Suprapubic skin (tissue), 4 donors: ENCODE measurements at places on chromosomes 4 and X. TPM values are rescaled to one million over a fixed set of nuclear protein-coding genes. Genes with fewer than 3 reads are reported as not detected.

GRCh38 chr4:158395889-158396288, 125.8 kb upstream of the RXFP1 start:
- no peak for DNase-seq

GRCh38 chr4:161931089-161931488, 232.7 kb downstream of the FSTL5 start:
- DNase-seq = no peak

DNA sequence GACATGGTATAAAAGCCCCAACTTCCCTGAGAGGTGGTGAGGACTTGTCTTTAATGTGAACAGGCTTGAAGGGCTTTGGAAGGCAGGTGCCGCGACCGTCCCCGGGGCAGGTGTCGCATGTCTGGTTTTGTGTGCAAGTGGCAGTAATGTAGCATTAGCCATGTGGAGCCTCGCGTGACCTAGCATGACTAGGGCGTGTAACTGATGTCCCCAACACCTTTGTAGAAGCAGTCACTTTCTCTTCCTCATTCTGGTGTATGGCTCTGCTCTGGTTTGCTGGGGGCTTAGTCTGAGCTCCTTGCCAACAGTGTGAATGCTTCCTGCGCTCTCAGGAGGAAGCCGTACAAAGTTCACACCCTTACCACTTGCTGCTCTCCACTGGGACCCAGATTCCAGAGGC, 145.7 kb downstream of the AMMECR1 start:
- DNase-seq = no peak

DNA sequence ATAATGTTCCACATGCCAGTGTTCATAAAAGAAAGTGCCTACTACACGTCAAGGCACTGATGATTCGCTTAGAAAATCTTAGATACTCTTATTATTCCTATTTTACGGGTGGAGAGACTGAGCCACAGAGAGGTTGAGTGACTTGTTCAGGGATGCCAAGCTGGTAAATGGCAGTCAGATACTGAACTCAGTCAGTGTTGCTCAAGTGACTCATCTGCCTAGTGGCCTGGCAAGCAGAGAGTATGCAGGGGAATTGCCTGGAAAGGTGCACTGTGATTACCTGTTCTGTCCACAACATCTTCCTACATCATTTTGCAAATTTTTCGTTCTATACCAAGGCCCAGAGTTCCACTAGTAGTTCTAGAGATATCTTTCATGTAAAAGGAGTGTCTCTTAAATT, 68.4 kb downstream of the RAPGEF2 start:
- no peak for DNase-seq

GRCh38 chrX:39972340-39972739, 125.4 kb downstream of the BCOR start:
- no peak for DNase-seq

- DNase-seq = no peak
These were observed 9.2 kb upstream of the FAM53A start for GRCh38 chr4:1693131-1693896.

GRCh38 chr4:89334311-89334710, 26.7 kb upstream of the GPRIN3 start:
- no peak for DNase-seq

- DNase-seq = no peak
These were observed 790.1 kb downstream of the TECRL start for GRCh38 chr4:63618883-63619718.

DNA sequence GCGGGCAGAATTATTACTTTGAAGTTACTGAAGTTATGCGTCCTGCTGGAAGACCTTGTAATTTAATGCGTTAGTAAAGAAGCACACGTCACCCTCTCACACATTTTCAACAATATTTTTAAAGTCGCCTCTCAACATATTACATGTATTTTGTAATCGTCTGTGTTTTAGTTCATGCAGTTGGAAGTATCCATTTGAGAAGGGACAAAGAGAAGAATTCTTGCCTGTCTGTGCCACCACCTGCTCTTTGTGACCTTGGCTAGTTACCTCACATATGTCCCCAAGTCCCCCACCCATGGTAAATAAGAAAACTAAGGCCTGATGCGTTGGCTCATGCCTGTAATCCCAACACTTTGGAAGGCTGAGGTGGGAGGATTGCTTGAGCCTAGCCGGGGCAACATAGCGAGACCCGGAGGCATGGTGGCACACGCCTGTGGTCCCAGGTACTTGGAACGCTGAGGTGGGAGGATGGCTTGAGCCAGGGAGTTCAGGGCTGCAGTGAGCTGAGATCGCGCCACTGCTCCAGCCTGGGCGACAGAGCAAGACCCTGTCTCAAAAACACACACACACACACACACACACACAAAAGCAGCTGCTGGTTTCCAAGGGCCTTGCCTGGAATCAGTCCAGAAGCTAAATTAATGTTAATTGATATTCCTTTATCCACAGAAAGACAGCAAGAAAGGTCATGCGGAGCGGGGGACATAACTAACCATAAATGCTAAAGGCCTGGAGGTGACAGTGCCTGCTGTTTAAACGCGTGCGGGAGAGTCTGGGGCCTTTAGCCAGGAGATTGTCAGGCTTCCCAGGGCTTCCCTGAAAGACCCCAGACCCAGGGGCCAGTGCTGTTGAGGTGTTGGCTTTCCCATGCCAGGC, 811 bp downstream of the TMEM187 start:
- DNase-seq = peak; percentile 60

DNA sequence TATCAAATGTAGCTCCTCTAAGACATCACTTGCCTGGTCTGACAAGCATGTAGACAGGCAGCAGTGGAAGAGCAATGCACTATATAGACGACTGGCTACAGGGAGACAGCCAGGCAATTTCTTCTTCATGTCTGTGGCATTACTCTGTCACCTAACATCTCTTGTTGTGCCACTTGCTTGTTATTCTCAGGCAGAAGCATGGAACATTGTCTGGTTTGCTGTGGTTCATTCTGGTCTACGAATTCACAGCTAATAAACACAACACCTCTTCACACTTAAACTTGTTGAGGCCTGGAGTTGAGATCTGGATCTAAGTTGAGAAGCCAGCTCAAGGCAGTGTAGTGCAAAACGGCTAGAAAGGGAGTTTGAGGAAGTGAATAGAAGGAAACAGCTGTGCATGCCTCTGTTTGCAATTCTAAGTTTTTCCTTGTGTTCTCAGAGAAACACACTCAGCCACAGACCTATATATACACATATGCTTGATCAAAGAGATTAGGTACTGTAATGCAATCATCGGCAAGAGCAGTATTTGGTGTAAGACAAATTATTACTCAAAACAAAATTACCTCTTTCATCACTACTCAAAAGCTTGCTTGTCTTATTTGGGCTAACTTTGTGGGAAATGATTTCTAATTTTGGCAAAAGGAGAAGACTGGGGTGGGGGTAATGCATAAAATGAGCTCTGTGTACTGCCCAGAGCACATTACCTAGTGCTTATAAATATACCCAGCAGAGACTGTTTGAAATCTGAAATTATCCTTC, 243.8 kb downstream of the PPP3CA start:
- no peak for DNase-seq

GRCh38 chrX:49884290-49884862, 5.1 kb downstream of the USP27X start:
- DNase-seq = no peak

GRCh38 chrX:112636951-112637581, 42.7 kb downstream of the LHFPL1 start:
- no peak for DNase-seq

- DNase-seq = no peak
These were observed 40.3 kb downstream of the LRBA start for GRCh38 chr4:150974750-150975149.

DNA sequence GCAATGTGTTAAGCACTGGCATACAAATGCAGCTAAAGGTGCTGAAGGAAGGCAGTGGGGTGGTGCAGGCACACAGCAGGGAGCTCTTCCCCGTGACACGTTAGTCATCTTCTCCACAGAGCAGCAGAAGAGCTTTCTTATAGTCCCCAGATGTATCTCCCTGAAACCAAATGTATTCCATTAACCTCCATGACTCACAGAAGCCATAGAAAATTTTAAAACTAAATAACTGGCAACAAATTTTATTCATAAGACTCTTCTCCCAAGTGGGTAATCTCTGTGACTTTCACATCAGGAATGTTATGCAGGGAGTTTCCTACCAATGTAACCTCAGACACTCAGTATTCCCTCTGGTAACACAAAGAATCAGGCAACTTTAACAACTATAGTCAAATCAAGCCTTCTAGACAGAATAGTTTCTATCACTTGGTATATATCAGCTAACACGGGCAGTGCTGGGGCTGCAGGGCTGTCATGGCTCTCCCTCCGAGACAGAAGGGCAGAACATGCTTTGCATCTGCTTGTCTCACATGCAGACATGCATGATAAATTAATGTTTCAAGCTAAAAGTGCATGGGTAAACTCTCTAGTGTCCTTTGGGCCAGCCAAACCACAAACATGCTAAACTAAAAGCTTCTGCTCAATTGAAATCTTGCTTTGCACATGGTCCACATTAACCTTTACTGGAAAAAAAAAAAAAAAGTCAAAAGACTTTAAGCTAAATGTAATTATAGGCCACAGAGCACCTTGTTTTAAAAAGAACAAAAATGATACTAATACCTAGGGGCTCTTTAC, 28.2 kb downstream of the ANXA5 start:
- DNase-seq = no peak

GRCh38 chr4:184066584-184067300, 150.9 kb downstream of the ENPP6 start:
- DNase-seq = no peak

DNA sequence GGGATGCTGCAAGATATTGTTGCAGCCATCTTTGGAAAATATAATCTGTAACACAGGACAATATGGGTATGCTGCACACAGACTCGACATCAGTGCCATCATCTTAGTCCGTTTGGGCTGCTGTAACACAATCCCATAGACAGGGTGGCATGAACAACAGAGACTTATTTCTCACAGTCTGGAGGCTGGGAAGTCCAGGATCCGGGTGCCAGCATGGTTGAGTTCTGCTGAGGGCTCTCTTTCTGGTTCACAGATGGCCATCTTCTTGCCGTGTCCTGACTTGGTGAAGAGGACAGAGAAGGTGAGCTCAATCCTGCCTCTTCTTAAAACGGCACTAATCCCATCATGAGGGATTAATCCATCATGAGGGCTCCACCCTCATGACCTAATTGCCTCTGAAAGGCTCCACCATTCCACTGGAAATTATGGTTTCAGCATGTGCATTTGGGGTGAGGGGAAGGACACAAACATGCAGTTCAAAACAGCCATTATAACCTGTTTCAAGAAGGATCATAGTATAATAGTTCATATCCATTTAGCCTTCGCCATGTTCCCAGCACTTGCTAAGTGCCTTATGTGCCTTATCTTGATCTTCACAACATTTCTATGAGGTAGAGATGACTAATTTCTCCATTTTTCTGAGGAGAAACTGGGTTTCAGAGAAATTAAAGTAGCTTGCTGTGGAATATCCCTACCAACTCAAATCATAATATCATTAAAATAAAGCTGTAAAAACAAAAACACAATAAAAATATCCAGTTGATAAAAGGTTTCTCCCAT, 27.9 kb upstream of the SPP1 start:
- DNase-seq = no peak

GRCh38 chrX:55056820-55057674, 17.8 kb upstream of the PAGE2B start:
- no peak for DNase-seq

DNA sequence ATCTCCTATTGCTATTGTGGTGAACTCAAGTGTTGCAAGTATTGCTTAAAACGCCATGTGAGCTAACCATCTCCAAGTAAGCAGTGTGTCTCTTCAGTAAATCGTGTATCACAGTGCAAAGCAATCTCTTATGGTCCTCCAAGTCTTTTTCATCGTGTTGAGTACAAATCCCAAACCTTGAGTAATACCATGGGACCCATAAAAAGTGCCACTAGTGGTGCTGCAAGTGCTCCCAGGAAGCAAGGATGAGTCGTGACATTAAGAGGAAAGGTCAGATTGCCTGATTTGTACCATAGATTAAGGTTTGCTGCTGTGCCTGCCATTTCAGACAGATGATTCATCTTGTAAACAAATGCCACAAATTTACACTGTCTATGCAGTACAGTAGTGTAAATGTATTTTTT, 66.9 kb upstream of the BMPR1B start:
- no peak for DNase-seq

GRCh38 chr4:72022553-72022952, 9.2 kb upstream of the NPFFR2 start:
- no peak for DNase-seq

- no peak for DNase-seq
These were observed 109.3 kb upstream of the MSX1 start for GRCh38 chr4:4750187-4750586.

- no peak for DNase-seq
These were observed 295.9 kb upstream of the CASK start for GRCh38 chrX:42219231-42219630.

DNA sequence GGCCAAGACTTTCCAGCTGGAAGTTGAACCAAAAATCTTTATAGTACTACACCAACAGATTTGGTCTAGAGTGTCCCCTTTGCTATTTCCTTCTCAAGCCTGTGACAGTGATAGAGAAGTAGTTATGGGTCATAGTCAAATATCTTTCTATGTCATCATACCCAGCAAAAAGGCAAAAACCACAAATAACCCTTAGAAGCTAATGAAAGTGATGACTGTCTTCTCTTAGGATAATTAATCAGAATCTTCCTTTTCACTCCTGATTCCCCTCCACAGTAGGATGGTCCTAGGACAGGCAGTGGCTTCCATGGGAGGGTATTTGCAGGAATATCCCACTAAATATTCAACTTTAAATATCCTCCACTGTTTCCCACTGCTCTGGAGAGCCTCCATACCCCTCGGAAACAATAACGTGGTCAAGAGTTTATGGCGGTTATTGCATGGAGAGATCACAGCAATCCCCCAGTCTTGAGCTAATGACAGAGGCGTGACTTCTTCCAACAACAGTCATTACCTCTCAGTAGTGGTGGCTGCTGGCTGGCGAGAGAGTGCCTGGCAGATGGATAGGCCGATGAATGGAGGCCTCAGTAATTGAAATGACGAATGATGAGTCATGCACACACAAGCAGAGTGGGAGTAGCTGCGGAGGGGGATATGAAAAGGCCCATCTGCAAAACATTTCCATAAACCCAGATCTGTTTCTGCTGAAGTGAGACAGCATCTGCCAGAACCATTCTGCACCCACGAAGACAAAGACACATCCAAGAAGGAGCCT, 154.9 kb downstream of the STK32B start:
- peak; percentile 74 for DNase-seq

GRCh38 chrX:22952010-22952409, 47.8 kb upstream of the DDX53 start:
- no peak for DNase-seq

FAM241A gene
- 3.5 TPM for total RNA-seq

SPACA5 gene
- total RNA-seq = not detected

SOX3 gene
- not detected for total RNA-seq

LNX1 gene
- total RNA-seq = 47.2 TPM

SEPTIN6 gene
- total RNA-seq = 11.3 TPM

TRIM61 gene
- total RNA-seq = not detected

DNAAF6 gene
- not detected for total RNA-seq

KLKB1 gene
- total RNA-seq = not detected

PRDM8 gene
- total RNA-seq = 0.97 TPM

SERPINA7 gene
- not detected for total RNA-seq

SPANXD gene
- total RNA-seq = not detected

NOX1 gene
- not detected for total RNA-seq

PAGE3 gene
- total RNA-seq = not detected

SULT1B1 gene
- total RNA-seq = 0.23 TPM

SPATA4 gene
- not detected for total RNA-seq

CT47B1 gene
- not detected for total RNA-seq
